ENCODE measurements at places on chromosomes 1 and 21.

DNA sequence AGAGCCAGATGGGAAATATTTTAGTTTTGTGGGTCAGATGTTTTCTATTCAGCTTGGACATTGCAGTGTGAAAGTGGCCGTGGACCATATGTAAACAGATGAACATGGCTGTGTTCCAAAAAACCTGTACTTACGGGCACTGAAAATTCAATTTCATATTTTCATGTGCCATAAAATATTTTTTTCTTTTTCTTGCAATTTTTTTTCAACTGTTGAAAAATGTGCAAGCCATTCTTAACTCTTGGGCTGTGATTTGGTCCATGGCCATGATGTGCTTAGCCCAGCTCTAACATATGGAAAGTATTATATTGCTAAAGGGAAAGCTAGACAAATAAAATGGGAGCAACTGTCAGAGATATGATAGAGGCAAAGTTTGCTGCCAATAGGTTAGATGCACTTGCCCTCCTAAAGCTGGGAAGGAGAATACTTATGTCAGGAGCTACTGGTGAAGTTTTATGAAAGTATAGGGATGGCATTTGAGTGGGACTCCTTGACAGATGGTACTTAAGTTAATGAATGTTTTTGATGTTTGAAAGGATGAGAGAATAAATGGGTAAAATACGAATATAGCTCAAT lies 240.3 kb downstream of the RYR2 start:
- no peak for DNase-seq

DNA sequence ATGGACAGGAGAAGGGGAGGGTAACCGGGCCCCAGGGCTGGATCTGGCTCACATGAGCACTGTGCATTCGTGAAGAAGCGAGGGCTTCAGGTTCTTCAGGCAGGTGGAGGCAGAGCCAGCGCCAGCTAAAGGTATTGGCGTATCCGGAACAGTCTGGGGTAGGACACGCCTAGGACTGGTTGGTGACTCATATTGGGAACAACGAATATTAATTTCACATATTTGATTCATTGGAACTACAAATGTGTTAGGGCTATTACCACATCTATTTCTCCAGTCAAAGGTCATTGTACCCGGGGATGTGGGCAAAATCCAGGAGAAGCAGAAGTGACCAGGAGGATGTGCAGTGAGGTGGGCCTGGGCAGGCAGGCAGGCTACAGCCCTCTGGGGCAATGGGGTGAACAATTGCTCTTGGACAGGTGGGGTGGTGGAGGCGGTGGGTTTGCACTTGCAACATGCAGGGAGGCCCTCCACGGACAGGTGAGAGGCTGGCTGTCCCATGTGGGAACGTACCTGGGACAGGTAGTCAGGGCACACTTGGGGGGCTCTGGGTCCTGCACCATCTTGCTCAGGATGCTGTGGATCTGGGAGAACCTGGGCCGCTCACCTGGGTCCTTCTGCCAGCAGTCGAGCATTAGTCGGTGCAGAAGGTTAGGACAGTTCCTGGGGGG lies 26.7 kb downstream of the CDCA8 start:
- no peak for DNase-seq

- DNase-seq = no peak
These were observed 17.8 kb downstream of the POFUT2 start for GRCh38 chr21:45269861-45270260.

- DNase-seq = no peak
These were observed 38.6 kb upstream of the SLC35F3 start for GRCh38 chr1:233865902-233866301.

GRCh38 chr1:201461645-201462441 lies 7.1 kb downstream of the PHLDA3 start:
- DNase-seq = no peak

GRCh38 chr1:117561551-117561950 lies 44.3 kb upstream of the TENT5C start:
- no peak for DNase-seq

DNA sequence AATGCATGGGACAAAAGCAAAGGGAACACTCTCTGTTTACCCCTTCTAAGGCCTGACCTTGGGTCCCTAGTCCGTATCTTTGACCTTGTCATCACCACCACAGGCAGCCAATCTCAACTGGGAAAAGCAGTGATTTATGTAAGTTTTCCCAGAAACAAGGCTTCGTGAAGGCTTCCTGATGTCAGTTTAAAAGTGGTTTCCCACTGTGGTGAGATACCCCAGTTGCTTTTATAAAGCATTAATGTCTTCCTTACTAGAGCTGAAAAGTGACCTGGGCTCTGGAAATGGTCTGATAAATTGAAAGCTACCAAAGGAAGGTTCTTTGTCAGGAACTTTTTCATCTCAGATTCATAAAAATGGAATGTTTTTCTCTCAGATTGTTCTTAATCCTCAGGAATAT lies 536.4 kb upstream of the PTBP2 start:
- DNase-seq = no peak

DNA sequence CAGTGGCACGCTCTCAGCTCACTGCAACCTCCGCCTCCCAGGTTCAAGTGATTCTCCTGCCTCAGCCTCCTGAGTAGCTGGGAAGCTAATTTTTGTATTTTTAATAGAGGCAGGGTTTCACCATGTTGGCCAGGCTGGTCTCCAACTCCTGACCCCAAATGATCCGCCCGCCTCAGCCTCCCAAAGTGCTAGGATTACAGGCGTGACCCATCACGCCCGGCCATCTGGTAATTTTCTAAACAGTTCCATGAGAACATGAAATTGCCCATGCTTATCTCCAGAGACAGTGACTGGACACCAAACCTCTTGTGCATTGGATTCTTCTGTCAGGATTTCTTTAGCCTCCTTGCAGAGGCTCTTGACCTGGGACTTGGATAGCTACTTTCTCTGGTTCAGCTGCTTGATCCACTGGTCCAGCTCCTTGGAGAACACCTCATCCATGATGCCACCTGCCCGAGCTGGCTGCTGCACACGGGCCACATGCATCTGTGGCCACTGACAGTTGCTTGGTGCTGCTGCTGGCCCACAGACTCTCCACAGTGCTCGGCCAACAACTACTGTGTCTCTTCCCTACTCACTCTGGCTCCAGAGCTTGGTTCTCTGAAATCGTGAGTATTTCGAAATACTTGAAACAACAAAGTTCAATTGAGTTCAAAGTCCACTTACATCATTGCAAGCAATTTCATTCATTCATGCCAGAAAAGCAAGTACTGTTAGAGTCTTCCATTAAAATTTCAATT lies 40.0 kb upstream of the CTPS1 start:
- no peak for DNase-seq

GRCh38 chr1:155196103-155196892 lies 11.4 kb downstream of the THBS3 start:
- DNase-seq = no peak

GRCh38 chr1:229879746-229880145 lies 187.3 kb upstream of the GALNT2 start:
- no peak for DNase-seq

- no peak for DNase-seq
These were observed 210.3 kb upstream of the USP24 start for GRCh38 chr1:55425310-55425930.

DNA sequence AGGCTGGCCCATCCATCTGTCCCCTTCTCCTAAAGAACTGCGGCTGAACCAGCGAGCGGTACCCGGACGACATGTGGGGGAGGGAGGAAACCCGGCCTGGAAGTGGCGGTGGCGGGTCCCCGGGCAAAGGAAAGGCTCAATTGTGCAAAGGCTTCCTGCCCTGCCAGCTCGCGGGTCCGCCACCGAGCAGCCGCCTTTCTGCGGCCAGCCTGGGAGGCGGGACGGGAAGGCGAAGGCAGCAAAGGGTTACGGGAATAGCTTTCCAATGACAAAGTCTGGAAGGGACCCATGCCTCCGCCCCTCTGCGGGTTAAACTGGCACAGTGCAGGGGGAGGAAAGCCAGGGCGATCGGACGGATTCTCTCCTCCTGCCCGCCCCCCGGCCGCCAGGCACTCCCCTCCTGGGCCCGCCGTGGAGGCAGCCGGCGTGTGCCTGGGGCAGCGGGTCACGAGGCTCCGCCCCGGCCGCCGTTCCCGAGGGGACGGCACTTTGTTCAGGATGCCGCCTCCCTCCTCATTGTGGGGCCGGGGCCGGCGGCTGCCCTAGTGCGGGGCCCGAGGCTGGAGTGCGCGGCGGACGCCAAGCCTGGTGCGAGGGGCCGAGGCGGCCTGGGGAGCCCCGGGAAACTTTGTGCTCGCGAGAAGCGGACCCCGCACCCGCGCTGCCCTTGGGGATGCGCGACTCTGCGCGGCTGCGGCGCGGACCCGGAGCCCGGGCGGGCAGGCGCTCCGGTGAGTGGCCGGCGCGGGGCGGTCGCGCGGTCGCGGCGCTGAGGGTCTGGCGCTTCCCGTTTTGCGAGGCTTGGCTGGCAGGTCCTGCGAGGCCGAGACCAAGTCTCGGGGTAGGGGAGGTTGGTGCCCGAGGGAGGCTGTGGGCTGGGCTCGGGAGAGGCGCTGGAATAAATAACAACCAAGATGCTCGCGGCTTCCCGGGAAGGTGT lies at the start of gene NAV1:
NAV1 (plus strand) TSS at position 516 of the 940 bp plus-strand sequence. CDS start 83,758 bp downstream, outside the sequence.
- no peak for DNase-seq

GRCh38 chr1:228197555-228198147 lies 10.2 kb upstream of the OBSCN start:
- DNase-seq = no peak

DNA sequence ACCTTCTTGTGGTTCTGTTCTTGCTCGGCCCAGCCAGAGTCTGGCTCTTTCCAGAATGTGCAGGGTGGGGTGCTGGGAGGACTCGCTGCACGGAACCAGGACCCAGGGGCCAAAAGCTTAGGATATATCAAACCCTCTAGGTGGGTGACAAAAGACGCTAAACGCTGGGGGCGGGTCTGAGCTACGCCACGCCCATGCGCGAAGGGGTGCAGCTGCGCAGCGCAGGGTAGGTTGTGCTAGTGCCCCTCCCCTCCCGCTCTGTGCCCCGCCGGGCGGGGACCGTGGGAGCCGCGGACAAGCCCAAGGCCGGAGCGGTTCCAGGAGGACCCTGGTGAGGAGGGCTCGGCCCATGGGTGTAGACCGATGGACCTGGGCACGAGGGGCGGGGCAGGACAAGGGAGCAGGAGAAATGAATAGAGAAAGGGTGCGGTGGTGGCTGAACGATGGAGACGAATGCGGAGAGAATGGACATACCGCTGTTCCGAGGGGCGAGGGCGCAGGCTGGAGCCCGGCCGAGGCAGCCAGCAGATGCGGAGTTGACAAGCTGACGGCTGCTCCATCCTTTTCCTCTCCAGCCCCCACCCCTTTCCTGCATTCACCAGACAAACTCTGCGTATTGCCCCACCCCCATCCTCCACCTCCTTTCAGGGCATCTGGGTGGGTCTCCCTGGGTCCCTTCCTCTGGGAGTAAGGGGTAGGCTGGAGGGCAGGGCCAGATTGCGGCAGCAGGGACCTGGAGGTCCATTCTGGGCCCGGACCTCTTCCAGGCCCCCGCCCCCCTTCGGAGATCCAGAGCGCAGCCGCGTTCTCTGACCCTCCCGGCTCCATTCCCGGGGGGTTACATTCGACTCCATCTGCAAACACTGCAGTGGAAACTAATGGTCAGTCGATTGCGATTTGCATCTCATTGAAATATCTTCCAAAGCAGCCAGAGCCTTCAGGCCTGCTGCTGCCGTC lies at the start of gene RUSC1:
RUSC1 (plus strand) TSS at position 234 of the 957 bp plus-strand sequence. CDS start 880 bp downstream, outside the sequence.
- DNase-seq = no peak

GRCh38 chr1:171904778-171905450 lies 63.6 kb downstream of the DNM3 start:
- DNase-seq = no peak

DNA sequence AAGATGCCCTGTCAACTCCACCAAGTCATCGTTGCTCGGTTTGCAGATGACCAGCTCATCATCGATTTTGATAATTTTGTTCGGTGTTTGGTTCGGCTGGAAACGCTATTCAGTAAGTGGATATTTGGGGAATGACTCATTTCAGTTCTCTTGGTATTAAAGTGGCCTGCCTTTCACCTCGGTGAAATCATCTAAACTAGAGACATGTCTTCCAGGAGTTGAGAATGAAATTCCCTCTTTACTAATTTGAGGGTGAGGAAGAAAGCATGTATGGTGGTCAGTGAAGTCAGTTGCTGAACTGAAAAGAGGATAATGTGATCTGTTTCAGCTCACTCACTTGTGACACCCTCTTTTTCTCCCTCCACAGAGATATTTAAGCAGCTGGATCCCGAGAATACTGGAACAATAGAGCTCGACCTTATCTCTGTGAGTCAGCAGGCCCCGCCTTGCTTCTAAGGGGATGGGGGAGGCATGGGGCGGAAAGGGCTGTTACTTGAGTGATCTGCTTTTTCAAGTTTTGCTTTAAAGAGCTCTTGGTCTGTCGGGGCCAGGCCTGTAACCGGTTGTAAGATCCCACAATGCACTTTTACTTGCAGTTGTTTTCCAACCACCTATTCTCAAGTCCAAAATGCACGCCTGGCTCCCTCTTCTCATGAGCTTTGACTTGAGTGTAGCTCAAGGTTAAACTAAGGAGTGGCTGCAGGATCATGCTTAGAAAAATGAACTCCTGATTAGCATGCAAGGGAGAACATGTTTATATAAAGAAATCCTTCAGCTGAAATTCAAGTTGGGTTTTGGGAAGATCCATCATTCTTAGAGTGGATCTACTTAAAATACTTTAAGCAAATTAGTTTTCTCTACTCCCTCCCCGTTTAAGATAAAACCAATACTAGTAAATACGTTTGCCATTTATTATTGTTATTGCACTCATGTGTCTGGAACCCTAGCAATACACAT lies 59.8 kb downstream of the CAPN2 start:
- DNase-seq = no peak

DNA sequence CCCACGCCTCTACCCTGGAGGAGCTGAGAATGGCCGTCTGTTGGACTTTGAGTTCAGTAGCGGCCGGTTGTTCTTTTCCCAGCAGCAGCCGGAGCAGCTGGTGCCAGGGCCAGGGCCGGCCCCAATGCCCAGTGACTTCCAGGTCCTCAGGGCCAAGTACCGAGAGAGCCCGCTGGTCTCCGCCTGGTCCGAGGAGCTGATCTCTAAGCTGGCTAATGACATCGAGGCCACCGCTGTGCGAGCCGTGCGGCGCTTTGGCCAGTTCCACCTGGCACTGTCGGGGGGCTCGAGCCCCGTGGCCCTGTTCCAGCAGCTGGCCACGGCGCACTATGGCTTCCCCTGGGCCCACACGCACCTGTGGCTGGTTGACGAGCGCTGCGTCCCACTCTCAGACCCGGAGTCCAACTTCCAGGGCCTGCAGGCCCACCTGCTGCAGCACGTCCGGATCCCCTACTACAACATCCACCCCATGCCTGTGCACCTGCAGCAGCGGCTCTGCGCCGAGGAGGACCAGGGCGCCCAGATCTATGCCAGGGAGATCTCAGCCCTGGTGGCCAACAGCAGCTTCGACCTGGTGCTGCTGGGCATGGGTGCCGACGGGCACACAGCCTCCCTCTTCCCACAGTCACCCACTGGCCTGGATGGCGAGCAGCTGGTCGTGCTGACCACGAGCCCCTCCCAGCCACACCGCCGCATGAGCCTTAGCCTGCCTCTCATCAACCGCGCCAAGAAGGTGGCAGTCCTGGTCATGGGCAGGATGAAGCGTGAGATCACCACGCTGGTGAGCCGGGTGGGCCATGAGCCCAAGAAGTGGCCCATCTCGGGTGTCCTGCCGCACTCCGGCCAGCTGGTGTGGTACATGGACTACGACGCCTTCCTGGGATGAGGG lies 28.5 kb upstream of the SPSB1 start:
- no peak for DNase-seq

All from stimulated activated CD4-positive, alpha-beta T cell treated with anti-CD3 and anti-CD28 coated beads, TNF-alpha, amount 100 ng/mL, for 1 hour (primary cell).